NCI-H187 (cell line): ENCODE measurements at places on chromosomes 7 and 10.

DNA sequence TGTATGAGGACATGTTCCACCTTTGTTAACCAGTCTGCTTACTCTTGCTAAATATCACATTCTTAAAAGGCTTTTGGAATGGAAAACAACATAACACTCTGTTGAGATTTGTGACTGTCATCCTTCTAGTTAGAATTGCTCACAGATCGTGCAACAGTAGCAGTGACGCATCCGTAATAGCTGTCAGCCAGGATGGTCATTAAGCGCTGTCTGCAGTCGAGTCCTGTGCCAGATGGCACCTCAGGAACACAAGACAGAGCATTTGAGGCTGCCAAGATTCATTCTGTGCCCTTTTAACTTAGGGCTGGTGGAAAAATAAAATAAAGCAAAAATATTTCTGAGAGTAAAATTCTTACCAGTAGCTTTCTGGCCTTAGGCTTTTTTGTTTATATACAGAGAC, 348.6 kb downstream of the ANKRD7 start:
- no peak for DNase-seq

DNA sequence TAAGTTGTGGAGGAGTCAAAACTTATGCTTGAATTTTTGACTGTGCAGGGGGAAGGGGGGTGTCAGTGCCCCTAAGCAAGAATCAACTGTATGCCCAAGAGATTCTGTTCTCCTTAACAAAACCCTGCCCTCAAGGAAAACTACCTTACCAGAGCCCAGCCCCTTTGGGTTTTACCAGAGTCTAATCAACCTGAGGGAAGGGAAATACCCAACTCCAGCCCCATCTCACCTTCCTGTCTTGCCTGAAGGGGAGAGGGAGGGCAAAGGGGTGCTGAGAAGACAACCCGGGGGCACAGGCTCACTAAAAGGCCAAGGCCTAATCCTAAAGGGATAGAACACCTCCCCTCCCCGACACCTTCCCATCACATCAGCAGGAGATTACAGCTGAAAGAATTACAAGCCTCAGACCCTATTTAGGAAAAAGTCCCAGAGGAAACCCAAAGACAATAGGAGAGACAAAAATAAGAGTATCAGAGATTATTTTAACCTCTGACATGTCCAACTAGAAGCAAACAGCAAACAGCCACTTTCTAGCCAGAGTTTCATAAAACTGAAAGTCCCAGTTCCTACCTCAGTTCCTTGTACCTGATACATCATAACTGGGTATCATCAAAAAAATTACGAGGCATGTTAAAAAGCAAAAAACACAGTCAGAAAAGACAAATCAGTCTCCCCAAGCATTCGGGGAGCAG, 26.8 kb upstream of the C7orf33 start:
- no peak for DNase-seq

- no peak for DNase-seq
Measured at GRCh38 chr7:25597946-25598345, 369.7 kb upstream of the NPVF start.

DNA sequence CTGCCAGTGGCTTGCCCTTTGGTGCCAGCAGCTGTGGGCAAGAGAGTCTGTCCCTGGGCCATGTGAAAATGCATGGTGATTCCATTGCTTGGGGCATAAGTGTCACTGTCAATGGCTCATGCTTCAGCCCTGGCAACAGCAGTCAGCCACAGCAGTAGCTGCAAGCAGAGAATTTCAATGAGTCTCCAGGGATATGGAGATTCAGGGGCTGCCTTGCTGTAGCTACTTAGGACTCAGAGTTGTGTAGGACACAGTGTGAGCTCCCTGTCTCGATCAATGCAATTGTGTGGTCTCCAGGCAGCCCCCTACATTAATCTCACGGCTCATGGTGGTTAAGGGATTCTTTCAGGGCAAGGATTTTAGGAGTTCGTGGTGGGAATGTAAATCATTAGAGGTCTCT, 126.3 kb upstream of the STARD3NL start:
- no peak for DNase-seq

GRCh38 chr7:139035586-139036353, at the start of gene ZC3HAV1L:
TSS of gene ZC3HAV1L (minus strand) at chr7:139036042. CDS start at chr7:139036017, 25 bp downstream.
- no peak for DNase-seq

GRCh38 chr10:1268831-1269230, 212.6 kb downstream of the WDR37 start:
- DNase-seq = no peak

DNA sequence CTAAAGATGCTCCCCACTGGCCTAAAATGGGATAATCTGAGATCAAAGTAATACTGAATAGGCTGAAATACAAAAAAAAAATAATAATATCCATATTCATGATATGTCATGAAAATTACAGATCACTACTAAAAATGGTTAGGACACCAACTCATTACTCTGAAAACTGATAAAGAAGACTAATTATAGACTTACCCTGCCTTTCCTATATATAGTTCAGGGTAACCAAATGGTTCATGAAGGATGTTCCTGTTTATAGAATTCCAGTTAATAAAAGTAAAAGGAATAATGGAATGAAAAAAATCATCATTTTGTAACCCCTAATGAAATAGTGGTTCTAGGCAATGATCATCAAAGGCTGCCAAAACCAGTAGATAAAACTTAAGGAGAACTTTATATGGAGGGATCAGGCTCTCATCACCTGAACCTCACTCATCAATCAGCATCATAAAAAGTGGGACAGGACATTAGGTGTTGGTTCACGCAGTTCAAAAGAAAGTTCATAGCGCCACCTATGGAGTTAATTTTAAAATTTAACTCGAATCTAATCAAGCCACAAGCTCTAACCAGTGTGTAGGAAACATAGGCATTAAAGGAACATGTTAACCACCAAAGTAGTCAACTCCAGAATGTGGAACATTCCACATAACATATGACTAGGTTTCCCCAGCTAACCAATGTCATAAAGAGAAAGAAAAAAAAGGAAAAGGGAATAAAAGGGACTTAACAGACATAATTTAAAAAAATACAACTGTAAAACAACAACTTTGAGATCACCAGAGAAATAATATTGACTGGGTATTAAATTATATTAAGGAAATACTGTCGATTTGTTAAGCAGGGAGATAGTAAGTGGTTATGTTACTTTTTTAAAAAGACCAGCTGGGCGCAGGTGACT, 35.7 kb downstream of the P4HA1 start:
- DNase-seq = no peak

GRCh38 chr7:8514781-8515519, 81.5 kb downstream of the NXPH1 start:
- DNase-seq = no peak

GRCh38 chr10:6141296-6142151, 52.7 kb downstream of the RBM17 start:
- no peak for DNase-seq

DNA sequence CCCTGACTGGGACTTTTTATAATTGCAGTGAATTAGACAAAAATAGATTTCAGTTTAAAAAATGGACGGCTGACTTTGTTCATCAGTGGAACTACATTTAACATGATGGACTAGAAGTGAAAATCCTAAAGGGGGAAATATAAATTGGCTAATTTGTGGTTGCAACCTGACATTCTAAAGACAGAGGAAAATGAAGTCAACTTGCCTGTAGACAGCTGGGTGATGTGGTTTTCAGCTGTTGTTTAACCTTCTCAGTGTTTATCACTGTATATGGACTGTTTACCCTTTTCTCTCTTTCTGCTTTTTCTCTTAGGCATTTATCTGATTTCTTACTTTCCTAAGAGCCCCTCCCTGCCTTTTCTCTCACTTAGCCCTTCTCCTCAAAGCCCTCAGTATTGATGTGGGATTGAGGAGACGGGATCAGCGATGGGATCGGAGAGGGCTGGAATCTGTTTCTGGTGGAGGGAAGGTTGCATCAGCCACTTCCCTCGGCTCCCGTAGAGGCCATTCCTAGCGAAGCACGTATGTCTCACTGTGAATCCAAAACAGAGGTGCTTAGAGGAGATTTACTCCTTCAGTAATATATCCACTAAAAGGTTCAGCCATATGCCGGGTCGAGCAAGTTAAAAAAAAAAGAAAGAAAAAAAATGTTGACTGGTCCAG, 109.0 kb upstream of the KLF6 start:
- no peak for DNase-seq

DNA sequence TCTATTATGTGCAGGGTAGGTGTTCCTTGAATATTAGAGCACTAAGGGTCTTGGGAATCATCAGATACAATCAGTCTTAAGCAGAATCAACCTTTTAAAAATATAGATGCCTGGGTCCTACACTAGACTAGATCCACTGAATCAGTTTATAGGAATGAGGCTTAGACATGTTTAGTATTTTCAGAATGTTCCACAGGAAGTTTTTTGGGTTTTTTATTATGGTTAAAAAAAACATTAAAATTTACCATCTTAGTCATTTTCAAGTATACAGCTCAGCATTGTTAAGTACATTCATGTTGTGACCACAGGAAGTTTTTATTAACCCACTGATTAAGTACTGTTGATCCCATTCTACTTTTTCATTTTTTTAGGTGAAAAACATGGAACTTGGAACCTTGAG, 135.7 kb downstream of the LCOR start:
- no peak for DNase-seq

GRCh38 chr10:87659571-87660483, at the start of gene PAPSS2:
TSS of gene PAPSS2 (plus strand) at chr10:87659878. CDS start at chr10:87659982, 104 bp downstream.
- no peak for DNase-seq

DNA sequence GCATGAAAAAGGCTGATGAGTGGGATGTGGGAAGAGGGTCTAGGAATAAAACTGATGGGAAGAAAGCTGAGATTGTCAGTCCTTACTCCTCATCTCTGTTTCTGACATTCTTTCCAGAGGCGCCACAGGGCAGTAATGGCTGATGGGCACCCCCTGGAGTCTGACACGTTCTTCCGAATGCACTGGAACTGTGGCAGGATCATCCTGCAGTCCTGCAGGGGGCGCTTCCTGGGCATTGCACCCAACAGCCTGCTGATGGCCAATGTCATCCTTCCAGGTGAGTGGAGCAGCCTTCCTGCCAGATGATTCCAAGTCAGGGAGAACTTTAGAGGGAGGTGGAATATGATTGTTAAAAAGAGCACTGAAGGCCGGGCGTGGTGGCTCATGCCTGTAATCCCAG, 4.8 kb downstream of the FSCN3 start:
- DNase-seq = no peak

GRCh38 chr7:23454881-23455526, 15.3 kb downstream of the IGF2BP3 start:
- no peak for DNase-seq

- DNase-seq = no peak
Measured at GRCh38 chr10:7483848-7484247, 73.0 kb upstream of the SFMBT2 start.
